Vagina (tissue), 2 donors: ENCODE measurements at places on chromosomes 5 and 9.

DNA sequence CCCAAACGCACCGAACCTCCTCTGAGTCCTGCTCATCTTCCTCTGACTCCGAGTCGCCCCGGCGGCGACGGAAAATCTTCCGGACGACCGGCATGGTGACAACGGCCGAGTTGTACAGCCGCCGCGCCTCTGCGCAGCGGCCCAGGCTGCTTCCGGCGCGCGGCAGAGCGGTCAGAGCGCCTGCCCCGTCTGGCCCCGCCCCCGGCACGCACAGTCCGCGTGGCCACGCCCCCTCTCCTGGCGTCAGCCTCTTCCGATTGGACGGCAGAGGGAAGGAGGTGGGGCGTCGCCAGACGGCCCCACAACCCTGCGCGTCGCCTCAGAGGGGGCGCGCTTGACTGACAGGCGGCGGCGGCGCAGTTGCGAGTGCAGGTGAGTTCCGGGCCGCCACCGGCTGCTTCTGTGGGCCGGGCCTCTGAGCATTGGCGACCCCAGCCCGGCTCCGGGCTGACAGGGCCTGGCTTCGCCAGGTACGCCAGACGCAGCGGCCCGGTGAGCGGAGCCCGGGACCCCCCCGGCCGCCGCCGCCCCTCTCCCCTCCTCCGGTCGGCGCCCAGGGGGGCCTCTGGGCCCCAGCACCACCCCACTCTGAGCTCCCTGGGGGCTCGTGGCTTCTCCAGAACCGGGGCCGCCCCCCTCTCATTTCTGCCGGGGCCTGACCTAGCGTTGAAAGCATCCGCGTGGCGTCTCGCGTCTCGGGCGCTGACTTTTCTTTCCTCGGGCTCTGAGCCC, at the start of the genes C9orf78 and USP20:
C9orf78 (minus strand) TSS at position 148 of the 732 bp plus-strand sequence; CDS start at position 94, 54 bp downstream.
USP20 (plus strand) TSS at position 331 of the 732 bp plus-strand sequence. CDS start 17,098 bp downstream, outside the sequence.
- no peak for DNase-seq

DNA sequence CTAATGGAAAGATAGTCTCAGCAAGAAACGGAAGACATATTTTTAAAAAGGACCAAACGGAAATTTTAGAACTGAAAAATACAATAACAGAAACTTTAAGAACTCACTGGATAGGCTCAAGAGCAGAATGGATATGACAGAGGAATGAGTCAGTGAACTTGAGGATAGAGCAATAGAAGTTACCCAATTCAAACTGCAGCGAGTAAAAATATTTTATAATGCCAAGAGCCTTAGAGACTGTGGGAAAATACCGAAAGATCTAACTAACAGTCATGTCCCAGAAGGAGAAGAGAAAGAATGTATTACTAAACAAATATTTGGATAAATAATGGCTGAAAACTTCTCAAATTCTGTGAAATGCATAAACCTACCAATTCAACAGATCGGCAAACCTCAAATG, 40.8 kb downstream of the ADAMTS2 start:
- DNase-seq, result no peak

- DNase-seq, result no peak
These were observed 52.9 kb upstream of the PTPDC1 start for GRCh38 chr9:94031380-94031779.

GRCh38 chr9:20732118-20732517, 48.1 kb downstream of the FOCAD start:
- no peak for DNase-seq

DNA sequence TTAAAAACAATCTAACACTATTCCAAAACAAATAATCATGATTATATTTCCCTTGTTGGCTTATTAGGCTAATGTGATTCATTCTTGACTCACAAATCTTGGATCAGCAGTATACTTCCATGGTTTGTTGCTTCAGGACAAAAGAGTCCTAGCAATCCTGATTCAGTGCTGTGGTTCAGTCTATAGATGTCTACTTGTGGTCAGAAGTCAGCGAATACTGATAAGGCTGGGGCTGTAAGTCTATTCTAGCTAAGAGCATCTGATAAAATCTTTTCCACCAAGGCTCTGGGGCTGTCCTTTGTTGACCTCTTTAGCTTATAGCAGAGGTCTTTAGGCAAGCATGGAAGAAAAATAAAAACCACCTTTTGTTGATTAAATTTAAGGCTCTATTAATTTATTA, 4.4 kb upstream of the SMIM3 start:
- DNase-seq, result no peak
